ENCODE measurements at places on chromosomes 4 and X.

DNA sequence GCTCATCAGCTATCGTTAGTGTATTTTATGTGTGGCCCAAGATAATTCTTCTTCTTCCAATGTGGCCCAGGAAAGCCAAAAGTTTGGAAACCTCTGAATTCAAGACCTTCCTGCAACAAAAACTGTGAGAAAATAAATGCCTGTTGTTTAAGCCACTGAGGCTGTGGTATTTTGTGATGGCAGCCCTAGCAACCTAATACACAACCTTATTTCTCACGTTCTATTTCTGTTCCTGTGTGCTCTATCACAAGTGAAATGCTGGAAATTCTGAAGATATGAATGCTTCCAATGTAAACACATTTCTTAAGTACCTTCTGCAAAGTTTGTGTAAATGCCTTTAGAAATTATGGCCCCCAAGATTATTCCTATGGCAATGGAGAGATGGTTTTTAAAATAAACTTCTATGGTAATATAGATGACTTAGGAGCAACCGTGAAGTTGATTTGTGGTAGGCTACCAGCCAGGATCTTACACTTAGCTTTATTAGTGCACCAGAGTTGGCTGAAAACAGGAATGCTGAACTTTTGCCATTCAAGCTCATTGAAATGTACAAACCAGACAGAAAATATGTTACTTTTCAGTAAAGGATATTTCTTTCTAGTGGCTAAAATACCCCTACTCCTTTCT lies 148.0 kb downstream of the USP46 start:
- DNase-seq: no peak

- DNase-seq: no peak
Observed at GRCh38 chr4:38449506-38450174, 214.4 kb upstream of the KLF3 start.

DNA sequence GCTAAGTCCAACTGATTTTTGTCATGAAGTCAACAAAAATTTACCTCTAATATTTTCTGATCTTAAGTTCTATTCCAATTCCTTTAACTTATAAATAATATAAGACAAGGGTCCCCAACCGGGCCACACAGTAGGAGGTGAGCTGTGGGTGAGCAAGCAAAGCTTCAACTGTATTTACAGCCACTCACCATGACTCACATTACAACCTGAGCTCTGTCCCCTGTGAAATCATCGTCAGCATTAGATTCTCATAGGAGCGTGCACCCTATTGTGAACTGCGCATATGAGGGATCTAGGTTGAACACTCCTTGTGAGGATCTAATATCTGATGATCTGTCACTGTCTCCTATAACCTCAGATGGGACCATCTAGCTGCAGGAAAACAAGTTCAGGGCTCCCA lies 227.4 kb downstream of the MAPK10 start:
- no peak for DNase-seq

- peak; percentile 95 for DNase-seq
Observed at GRCh38 chrX:83508006-83508405, at the start of gene POU3F4. TSS of gene POU3F4 (plus strand) at chrX:83508290. CDS start at chrX:83508325, 35 bp downstream.

DNA sequence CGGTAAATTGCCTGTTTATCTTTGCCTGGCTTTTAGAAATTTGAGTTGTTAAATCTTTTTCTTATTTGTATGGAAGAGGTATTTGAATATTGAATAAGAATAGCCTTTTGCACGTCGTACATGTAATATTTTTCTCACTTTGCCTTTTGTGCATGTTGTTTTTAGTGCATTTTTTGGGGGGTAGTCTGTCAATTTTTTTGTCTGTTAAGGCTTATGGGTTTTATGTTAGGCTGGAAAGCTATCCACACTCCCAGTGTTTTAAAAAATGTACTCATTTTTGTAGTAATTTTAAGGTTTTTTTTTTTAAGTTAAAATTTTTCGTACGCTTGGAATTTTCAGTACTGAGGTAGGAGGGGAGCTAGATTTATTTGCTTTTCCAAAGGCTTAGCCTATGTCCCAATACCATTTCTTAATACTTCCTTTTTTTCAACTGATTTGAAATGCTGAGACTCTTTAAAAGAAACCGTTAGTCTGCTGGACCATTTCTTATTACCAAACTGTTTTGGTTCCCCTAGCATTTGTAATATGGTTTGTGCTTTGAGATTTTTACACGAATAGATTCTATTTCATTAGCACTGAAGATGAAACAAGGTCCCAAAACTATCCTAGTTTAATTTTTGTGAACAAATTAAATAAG lies 1.3 kb downstream of the HERC5 start:
- no peak for DNase-seq
